ENCODE measurements at places on chromosomes 6 and 20.

GRCh38 chr20:53949319-53949839, 121.0 kb downstream of the BCAS1 start:
- peak; percentile 80 for DNase-seq

- no peak for DNase-seq
These were observed 15.6 kb downstream of the VGLL2 start for GRCh38 chr6:117280922-117281321.

DNA sequence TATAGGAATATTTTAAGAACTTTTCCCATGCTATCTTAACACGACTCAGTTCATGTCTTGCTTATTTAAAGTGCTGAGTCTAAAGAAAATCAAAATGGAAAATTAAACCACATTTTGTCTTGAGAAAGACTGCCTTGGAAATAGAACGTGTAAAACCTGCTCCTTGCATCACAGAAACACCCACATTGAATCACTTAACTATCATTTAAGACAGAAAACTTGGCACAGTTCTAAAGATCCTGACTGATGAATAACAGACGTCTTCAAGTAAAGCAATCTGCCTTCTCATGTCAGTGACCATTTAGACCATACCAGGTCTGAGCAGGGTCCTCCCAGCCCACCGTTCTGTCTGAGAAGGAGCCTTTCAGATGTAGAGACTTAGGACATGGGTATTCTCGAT, 7.4 kb downstream of the PERP start:
- no peak for DNase-seq

DNA sequence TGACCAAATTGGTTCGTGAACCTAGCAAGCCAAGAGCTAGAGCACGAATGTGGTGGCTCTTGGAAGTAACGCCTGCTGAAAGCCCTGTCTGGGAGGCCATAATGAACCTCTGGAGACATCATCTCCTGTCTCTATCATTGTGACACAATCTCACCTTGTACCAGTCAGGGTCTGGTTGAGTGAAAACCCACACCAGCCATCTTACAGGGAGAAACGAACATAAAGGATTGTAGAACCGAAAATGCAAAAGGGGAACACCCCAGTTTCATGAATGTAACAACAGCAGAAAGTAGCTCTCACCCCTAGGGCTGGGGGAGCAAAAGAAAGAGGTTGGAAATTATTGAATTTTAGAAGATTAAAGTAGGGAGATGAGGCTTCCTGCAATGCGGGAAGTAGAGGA, 50.9 kb upstream of the TAB2 start:
- DNase-seq, result no peak

DNA sequence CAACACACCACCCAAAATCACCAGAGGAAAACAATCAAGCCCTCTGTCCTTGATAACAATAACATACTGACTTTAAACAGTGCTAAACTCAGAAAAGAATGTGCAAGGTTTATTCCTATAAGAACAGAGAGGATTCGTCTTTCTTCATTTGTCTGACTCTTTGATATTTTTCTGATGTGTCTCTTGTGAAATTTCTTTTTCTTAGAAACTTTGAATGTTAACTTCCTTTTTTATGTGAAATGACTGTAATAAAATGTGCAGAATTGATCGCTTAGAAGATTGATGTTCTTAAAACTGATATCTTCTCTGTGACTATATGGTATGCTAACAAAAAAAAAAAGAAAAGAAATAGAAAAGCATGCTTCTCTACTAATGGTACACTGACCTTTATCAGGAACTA, 947.4 kb upstream of the CITED2 start:
- DNase-seq, result no peak

DNA sequence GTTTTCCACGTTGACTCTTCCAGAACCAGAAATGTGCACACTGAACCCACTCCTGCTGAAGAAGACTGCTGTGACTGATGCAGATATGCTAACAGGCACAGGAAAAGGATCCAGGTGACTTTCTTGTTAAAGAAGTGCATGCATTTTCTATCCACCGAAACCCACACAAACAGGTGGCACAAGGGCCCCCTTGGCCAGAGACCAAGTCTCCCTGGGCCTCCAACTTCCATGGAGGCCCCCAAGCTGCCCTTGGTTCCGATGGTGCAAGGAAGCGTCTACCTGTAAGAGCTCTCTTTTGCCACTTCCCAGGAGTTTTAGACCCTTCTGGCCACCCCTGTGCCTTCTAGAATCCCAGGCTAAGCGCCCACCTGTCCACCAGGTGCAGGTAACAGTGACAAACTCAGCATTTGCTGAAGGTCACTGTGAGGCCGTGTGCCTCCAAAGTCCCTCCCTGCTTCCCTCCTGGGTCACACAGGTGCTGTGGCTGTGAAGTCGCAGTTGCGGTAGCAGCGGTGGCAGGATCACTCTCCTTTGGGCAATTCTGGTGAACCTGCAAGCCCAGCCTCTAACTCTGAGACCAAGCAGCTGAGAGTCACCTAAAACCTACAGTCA, 134.8 kb downstream of the PXDC1 start:
- no peak for DNase-seq

DNA sequence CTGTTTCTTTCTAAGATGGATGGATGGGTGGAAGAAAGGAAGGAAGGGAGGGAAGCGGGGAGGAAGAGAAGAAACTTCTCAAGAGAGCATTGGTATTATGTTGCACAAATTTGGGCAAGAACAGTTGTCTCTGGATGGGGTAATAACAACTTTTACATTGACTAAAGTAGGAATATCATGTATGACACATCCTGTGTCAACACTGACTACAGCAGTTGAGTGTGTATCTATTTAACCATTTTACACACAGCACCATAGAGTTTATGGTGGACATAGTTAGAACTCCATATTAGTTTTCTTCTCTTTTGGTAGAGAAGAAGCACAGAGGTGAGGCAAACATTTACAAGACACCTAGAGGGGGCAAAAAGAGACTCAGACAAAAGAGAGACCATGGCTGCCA, 44.2 kb upstream of the RNF146 start:
- DNase-seq, result no peak

All from CD4-positive, alpha-beta T cell treated with Interleukin-6 at 100 ng/mL for 8 hours (primary cell).